GM23248 (cell line): ENCODE measurements at places on chromosomes 6 and 20. TPM values are rescaled to one million over a fixed set of nuclear protein-coding genes. Genes with fewer than 3 reads are reported as not detected.

GRCh38 chr20:3250091-3250504 is 11.1 kb upstream of the SLC4A11 start:
- peak; percentile 23 for DNase-seq

DNA sequence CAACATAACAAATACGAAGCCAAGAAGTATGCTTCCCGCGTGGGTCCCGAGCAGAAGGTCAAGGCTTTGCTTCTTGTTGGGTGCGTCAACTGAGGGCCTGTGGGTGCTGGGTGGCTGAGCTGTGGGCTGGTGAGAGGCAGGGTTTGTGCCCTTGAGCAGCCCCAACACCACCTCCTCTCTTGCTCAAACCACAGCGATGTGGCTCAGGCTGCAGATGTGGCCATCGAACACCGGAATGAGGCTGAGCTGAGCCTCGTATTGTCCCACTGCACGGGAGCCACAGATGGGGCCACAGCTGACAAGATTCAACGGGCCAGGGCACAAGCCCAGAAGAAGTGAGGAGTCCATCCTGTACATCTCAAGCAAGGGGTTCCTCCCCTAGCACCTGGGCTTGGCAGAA is 7.0 kb upstream of the PTPRA start:
- no peak for DNase-seq

DNA sequence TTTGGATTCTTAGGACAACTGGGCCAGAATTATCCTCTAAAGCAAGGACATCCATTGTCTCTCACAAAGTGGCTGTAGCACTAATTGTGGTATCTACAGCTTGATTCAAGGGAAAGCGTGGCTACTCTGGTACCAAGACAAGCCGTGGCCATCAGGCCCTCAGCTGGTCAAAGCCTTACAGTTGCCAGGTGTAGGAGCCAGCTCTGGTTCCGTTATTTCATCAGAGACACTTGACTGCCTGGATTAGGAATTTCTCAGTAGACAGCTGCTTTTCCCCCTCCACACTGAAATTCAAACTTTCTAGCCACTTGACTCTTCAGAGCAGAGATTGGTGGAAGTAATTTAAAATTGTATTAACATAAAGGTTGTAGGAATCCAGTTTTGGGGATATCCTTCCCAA is 104.2 kb downstream of the ANKS1A start:
- no peak for DNase-seq

DNA sequence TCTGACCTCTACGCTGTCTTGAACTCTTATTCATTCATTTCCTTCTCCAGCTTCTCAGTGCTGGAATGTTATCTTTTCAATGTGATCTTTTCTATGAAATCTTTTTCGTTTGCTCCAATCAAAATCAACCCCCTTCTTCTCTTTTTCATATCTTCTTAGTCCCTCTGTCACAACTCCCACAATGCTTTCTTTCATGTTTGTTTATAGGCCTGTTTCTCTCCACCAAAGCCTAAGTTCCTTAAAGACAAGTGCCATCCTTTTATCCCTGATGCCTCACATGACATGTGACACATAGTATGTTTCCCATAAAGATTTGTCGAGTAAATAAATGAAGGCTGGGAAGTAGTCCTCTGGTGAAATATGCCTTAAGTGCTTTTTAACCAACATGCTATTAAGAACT is 38.1 kb downstream of the CRYBG1 start:
- DNase-seq = no peak

DNA sequence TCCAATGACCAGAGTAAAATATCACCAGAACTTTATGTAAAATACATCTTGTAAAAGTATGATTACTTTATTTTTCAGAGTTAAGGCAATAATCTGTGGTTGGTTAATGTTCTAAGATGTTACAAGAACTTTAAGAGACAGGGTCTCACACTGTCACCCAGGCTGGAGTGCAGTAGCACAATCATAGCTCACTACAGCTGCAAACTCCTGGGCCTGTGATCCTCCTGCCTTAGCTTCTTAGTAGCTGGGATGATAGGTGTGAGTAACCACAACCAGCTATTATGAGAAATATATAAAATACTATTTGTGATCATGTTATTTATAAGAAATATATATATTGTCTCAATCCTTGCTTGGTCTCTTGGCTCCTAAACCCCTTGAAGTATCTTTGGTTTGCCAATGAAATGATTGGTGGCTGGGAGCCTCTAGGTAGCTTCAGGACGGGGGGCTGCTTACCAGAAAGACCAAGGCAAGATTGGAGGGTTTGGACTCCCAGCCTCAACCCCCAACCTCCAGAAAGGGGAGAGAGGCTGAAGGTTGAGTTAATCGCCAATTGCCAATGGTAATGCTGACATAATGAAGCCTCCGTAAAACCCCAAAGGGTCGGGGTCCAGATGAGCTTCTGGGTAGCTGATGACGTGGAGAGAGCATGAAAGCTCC is 15.4 kb downstream of the SOD2 start:
- DNase-seq = no peak

DNA sequence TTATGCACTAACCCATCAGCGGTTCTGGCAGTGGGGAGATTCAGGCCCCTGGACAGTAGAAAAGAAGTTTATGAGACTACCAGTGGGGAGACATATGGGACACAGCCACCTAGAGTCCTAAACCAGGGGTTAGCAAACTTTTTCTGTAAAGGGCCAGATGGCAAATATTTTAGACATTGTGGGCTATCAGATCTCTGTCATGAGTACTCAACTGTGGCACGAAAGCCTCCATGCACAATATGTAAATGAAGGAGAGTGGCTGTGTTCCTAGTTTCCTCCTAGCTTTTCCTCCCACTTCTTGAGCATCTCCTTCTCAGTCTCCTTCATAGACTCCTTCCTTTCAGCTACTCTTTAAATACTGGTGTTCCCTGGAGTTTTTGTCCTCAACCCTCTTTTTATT is 3.3 kb upstream of the HLA-DMA start:
- no peak for DNase-seq

GRCh38 chr6:161376367-161376766 is 102.5 kb upstream of the AGPAT4 start:
- DNase-seq = no peak

DNA sequence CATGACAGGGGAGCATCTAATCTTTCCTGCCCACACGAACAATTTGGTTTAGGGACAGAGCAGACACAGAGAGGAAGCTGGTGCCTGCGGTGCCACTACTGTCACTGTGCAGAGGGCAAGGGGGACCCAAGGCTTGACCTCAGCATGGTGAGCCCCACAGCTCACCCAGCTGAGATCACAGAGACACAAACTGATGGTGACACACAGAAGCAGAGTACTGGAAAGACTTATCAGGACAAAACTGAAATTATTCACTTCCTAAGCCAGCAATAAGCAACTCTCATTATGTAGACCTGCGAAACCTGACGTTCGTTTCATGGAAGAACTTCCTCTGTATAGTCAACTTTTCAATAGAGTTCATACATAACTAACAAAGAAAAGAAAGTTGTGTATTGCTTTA is 86.1 kb downstream of the HUS1B start:
- no peak for DNase-seq

- peak; percentile 6 for DNase-seq
Measured at GRCh38 chr6:42315259-42315990, 97.8 kb upstream of the MRPS10 start.

DNA sequence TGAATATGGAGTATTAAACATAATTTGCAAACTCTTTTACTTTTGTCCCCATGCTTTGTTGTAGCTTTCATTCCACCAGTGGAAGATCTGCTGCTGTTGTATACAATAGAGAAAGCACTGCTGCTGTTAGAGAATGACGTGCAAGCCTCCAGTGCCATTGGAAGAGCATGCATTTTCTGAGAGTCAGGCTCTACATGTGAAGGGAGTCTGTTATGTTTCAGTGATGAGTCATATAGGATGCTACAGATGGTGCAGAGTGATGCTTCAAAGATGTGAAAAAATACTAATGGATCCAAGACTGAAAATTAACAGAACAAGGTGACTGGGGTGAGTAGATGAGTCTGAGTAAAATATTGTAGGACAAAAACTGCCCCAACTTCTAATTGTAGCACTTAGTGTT is 22.4 kb upstream of the BACH2 start:
- DNase-seq = peak; percentile 49

- peak; percentile 56 for DNase-seq
Measured at GRCh38 chr6:41939848-41940758, 1.5 kb downstream of the CCND3 start.

DNA sequence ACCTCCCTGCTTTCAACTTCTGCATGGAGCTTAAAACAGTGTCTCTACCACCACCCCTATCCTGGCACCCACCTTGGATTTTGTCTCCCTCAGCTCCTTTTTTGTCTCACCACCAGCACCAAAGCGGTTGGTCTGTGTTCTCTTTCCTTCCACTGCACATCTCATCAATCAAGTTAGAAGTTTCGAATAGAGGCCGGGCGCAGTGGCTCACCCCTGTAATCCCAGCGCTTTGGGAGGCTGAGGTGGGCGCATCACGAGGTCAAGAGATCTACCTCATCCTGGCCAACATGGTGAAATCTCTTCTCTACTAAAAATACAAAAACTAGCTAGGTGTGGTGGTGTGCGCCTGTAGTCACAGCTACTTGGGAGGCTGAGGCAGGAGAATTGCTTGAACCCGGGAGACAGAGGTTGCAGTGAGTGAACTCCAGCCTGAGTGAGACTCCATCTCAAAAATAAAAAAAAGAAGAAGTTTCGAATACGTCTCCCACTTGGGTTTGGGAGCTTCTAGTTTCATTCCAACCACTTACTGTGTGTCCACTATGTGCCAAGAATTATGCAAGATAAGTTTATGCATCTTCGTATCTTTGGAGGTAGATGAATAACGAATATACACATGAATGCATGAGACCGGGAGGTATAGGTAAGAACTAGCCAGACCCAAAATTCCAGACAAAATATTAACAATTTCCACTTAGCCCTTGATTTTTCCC is 5.9 kb downstream of the PCED1A start:
- no peak for DNase-seq

The ZNF322 gene
- polyA plus RNA-seq = 15.9 and 17.8 TPM in 2 replicates

The VWA7 gene
- polyA plus RNA-seq = 0.37 and 0.56 TPM in 2 replicates

The CRNKL1 gene
- 16.6 and 16.9 TPM in 2 replicates for polyA plus RNA-seq

The UBD gene
- polyA plus RNA-seq = not detected in 2 replicates

The SMLR1 gene
- polyA plus RNA-seq = not detected in 2 replicates

The SLC22A16 gene
- polyA plus RNA-seq = not detected in 2 replicates

The MOG gene
- polyA plus RNA-seq = not detected in 2 replicates
